ENCODE measurements at places on chromosomes 3 and 15. TPM values are rescaled to one million over a fixed set of nuclear protein-coding genes. Genes with fewer than 3 reads are reported as not detected.

GRCh38 chr3:141089339-141090152, 38.4 kb downstream of the SPSB4 start:
- DNase-seq, result no peak

- DNase-seq, result no peak
Measured at GRCh38 chr15:63308947-63309346, 31.5 kb downstream of the APH1B start.

GRCh38 chr3:156016902-156017301, 103.5 kb upstream of the KCNAB1 start:
- no peak for DNase-seq

GRCh38 chr3:41792806-41793205, 169.1 kb downstream of the ULK4 start:
- DNase-seq, result no peak

GRCh38 chr3:166993015-166993630, 387.0 kb downstream of the ZBBX start:
- DNase-seq, result no peak

Gene ATG3
- total RNA-seq, result 136 TPM

Gene LRRC31
- total RNA-seq, result not detected
